Choroid plexus epithelial cell (primary cell): ENCODE measurements at places on chromosomes 2 and 18.

DNA sequence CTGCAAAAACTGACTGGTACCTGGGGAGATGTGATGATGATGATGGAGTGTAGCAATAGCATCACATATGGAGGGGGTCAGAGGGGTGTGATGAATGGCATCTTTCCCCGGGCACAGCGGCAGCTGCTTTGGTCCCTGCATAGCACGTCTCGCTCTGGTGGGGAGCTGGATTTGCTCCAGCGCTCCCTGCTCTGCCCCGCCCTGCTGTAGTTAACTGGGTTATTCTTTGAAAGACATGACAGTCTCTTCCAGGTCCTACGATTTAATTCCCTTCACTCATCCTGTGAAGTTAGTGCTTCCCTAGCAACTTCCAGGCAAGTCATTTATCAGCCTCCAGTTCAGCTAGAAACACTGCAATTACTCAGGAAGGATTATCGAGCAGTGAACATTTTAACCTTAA, 463.1 kb downstream of the TSN start:
- no peak for DNase-seq

DNA sequence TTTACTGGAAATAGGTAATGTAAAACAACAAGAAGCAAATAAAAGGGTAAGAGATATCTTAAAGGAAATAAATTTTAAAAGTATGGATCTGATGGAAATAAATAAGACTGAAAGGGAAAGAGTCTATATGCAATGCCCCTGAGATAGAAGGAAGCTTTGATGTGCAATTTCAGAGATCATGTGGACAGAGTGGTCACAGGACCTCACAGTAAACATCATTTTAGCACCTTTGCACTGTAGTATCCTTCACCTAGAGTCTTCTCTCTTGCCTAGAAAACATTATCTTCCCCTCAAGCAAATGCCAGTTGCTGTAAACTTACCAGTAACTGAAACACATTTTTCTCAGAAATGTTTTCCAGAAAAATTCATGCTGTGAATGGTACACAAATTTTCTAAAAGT, 1621.3 kb upstream of the TMEFF2 start:
- DNase-seq, result no peak

DNA sequence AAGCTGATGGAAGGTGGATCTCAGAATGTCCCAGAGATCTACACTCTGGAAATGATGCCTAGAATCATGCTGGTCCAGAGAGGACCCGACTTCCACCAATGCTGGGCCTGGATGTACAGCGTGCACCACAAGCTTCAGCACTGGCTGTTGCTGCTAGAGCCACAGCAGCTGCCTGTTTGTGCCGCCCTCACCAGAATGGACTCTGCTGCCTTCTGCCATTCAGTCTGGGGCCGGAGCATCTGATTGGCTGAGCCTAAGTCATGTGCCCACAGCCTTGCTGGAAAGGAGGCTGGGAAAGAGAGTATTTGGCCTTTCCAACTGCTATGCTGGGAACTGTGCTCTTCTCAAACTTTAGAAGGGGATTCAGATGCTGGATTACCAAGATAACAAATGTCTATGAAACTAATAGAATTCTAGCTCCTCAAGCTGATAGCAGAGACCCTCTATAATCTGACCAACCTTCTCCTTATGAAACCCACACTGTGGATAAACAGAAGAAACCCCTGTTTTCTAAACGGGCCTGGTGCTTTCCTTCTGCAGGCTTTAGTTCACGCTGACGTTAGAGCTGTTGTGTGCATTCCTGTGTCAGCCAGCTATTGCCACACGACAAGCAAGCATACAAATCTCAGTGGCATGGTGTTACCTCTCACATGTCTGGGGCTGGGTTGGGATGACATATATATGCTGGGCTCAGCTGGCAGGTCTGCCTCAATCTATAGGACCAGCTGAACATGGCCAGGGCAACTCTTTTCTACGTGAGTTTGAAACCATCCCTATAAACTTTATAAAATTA, 4.1 kb upstream of the LOXHD1 start:
- peak; percentile 43 for DNase-seq

GRCh38 chr2:12037301-12037700, 290.9 kb downstream of the LPIN1 start:
- DNase-seq, result no peak
